ENCODE measurements at places on chromosomes 4 and X. TPM values are rescaled to one million over a fixed set of nuclear protein-coding genes. Genes with fewer than 3 reads are reported as not detected.

Gene EXOC1L
- total RNA-seq: not detected

Gene NEUROG2
- not detected for total RNA-seq

Gene ANKRD50
- 0.15 TPM for total RNA-seq

Gene GAB1
- 0.95 TPM for total RNA-seq

Gene PAGE5
- 1.1 TPM for total RNA-seq

Gene ZMAT1
- 3.2 TPM for total RNA-seq

Gene PTTG2
- total RNA-seq: 0.55 TPM

Gene ARHGAP36
- total RNA-seq: not detected

DNA sequence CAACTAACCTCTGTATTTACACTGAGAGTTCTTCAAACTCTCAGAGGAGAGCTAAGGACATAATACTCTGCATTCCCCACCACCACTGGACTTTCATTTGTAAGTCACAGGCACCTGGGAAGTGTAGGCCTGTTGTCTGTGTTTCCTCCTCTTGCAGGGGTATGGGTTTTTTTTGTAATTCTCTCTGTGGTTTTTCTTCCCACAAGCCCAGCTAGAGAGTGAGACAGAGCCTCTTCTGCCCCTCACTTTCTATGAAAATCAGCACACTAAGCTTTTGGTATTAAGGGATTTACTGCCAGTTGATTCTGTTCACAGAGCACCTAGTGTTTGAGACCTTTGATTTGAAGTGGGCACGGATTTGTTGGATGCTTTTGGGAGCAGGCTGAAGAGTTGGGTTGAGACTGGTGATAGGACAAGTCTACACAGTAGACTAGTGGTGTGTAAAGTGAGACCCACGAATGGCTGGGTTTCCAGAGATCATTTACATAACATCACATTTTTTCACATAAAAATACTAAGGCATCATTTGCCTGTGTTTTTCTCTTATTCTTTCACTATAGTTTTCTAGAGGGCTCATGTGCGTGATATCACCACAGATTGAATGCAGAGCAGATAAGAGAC, 28.9 kb upstream of the WDR17 start:
- DNase-seq: no peak

- no peak for DNase-seq
Measured at GRCh38 chr4:7398104-7398423, 36.7 kb downstream of the PSAPL1 start.

DNA sequence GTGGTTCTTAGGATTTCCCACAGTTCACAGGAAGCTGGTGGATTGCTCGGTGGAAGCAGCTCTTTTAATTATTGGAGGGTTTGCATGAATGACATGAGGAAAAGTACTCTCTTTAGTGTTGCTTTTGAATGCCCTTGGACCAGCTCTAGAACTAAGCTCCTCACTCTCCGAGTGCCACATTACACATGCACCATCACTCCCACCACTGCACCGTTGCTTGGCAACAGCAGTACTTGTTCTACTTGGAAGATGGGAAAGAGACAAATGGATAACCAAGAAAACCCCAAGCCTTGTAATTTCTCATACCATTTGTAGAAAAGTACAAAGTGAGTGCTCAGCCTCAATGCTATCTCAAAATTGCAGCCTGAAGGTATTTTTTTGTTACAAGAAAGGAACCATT, 620.2 kb upstream of the BOD1L1 start:
- no peak for DNase-seq

GRCh38 chr4:61079427-61079826, 120.7 kb upstream of the ADGRL3 start:
- no peak for DNase-seq

GRCh38 chr4:100762738-100763137, 244.9 kb upstream of the EMCN start:
- no peak for DNase-seq

DNA sequence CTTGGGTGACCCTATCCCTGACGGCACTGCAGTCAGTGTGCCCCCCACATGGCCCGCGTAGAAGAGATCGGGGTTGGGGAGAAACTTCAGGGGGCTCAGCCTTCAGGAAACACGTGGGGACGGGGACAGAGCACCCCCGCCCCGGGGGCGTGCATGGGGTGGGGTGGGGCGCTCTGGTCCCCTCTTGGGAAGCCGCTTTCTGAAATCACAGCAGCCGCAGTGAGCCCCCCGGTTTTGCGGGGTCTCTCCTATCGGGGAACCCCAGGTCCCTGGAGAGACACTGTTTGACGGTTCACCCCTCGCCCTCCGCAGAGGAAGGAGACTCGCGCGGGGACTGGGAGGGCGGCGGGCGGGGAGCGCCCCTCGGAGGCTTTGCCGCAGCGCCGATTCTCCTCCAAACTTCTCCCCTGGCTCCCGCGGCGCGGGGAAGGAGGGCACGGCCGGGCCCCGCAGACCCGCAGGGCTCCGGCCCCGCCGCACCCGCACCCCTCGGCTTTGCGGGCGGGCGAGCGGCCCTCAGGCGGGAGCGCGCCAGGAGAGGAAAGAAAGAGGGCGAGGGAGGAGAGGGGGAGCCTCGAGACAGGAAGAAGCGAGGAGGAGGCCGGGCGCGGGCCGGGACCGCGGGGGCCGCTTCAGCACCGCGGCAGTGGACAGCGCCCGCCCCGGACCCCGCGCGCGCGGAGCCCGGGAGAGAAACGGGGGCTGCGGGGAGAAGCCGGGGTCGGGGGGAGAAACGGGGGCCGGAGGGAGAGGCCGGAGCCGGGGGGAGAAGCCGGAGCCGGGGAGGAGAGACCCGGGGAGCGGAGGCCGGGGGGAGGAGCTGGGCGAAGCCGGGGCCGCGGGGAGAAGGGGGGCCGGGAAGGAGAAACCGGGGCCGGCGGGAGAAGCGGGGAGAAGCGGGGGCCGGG, 612 bp downstream of the CPLX1 start:
- DNase-seq: peak; percentile 37

DNA sequence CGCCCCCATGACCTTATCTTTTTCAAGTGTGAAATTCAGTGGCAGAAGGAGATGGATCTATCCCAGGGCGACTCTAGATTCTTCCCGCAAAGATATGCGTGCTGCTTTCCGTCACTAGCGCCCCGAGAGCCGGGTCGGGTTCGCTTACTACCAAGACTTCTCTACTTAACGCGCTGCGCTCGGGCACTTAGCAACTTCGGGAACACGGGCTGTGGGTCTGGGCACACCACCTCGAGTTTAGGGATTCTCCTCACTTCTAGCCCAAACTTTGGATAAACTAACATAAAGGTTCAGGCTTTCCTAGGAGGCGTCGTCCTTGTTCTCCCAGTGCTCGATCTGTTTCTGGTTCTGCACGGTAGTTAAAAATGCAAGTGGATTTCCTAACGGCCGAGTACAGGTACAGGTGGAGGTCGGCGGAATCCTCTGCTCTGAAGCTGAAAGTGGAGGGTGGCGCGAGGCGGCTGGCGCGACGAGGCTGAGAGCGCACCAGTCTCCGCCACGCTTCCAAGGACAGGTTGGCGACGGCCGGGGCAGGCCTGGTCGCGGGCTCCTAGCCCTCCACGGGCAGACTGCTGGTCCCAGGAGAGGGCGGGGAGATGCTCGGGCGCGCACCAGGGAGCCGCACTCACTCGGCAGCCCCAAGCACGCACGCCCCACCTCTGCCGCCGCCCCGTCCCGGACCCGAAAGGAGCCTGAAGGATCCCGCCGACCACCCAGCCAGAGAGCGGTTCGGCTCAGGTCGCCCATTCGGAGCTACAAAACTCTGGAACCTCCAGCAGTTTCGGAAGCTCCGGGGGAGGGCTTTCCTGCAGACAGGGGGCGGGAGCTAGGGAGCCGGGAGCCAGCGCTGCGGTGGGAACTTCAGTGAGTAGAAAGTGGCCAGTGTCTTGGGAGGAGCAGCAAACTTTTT, 100.8 kb upstream of the TENM3 start:
- no peak for DNase-seq

DNA sequence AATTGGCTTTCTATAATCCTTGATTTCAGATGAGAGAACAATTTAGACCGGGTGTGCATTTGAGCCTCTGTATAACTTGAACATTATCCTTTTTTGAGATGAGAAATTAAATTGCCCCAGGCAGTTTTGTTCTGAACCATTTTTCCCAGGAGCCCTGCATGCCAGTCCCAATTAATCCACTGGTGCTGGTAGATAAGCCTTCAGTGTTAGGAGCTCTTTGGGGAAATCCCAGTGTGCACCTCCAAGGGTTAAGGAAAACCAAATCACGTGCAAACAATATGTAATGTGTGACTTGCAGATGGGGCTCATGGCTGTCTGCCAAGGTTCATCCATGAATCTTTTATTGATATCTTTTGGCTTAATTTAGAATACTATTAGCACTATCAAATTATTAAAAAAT, 43.2 kb downstream of the KIT start:
- no peak for DNase-seq

DNA sequence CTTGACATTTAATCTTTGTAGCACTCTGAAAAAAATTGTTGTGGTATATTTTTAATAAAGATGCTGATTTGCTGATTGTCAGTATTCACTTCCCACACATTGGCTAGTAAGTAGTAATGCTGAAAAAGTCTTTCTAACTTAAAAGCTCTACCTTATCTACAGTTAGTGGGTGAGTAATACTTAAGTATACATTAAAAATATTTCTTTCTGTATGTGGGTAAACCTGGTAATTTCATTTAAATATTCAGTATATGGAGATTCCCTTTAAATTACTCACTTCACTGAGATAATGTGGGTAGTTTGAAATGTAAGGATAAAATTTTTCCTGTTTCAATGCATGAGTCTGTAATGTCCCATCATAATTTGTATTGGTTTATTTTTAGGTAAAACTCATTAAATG, 5.6 kb downstream of the TMEM33 start:
- no peak for DNase-seq

- no peak for DNase-seq
Measured at GRCh38 chrX:153537080-153537479, 19.6 kb downstream of the ATP2B3 start.

GRCh38 chr4:147825451-147826287, 93.8 kb downstream of the ARHGAP10 start:
- no peak for DNase-seq

DNA sequence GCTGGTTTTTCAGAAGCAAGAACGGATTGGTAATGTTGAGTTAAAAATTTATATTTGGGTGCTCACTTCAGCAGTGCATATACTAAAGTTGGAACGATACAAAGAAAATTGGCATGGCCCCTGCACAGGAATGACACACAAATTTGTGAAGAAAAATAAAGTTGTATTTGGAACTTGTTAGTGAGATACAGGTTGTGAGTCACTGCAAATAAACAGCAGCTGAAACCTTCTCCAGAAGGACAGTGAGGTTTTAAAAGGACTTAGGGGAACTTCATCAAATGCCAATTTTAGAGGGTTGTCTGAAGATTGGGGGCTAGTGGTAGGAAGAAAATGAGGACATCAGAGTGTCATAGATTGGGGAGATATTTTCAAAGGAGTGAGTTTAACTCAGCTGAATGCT, 79.7 kb upstream of the ELOVL6 start:
- no peak for DNase-seq

GRCh38 chr4:155931634-155932033, 22.0 kb downstream of the CTSO start:
- no peak for DNase-seq

DNA sequence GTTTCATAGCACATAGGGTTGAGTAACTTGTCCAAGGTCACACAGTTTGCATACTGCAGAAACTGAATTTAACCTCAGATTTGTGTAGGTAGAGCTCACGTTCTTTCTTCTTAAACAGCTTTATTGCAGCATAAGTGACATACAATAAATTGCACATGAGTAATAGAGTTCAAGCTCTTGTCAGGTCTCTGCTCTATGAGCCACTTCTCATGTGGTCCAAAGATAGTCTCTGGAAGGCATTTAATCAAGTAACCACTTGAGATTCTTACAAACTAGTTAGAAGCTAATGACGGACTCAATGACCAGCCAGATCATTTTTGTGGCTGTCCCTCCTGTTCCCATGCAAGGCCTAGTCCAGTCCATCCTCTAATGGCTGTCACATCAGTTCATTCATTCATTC, 68.9 kb downstream of the MAOB start:
- no peak for DNase-seq

DNA sequence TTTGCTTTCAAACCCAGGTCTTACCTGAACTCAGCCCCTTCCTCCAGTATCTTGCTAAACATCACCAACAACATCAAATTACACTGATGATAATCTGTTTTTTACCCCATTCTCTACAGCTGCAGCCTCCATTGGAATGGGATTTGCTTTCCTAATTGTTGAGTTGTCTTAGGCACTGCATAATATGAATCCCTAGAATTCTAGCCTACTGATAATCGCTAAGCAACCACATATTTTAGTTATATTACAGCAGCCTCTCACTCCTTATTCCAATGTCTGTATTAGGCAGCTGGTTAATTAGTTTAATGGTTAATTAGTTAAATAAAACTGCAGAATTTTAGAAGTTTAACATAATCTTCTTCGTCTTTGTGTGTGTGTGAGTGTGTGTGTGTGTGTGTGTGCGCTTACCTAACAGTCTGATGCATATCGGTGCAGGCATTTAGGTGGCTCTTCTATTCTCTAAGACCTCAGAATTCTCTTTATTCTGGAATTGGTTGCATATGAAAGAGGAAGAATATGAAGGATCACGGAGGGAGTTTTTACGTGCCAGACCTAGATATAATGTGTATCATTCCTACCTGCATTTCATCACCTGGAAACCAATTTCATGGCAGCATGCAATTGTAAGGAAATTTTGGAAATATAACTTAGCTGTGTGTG, 5.3 kb upstream of the COMMD8 start:
- no peak for DNase-seq

- DNase-seq: peak; percentile 2
Measured at GRCh38 chrX:74421740-74422352, 553 bp downstream of the SLC16A2 start.

DNA sequence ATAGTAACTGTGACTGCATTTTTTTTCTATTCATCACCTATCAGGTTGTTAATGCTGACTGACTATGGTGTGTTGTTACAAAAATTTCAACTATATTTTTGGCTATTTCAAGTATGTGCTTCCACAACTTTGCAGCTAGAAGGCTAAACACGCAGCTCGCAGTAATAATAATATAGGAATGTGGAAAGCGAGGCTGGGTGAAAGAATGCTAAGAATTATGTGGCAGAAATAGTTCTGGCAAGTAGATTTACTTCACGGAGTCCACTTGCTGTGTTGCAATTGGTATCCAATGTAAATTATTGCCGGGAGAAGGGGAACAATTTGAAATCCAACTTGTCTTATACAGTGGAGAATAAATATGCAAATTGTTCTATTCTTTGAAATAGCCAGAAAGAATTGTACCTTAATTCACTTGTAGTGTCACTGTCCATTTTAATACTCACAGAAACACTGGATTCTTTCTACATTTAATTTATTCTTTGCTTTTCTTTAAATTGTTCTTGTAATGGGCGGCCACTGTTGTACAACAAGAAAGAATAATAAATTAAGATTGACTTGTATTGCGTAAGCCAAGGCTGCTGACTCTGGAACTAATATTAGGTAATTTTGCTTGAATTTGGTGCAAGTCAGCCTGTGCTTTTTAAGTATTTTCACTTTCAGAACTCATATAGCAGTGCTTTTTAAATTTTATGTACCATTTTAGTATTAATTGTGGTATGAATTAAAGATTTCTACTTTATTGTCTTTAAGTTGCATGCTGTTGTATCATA, 154.9 kb downstream of the FRMPD4 start:
- no peak for DNase-seq

GRCh38 chrX:10557166-10557565, 63.2 kb downstream of the MID1 start:
- DNase-seq: no peak

GRCh38 chrX:80799584-80799983, 10.1 kb downstream of the BRWD3 start:
- no peak for DNase-seq

- no peak for DNase-seq
Measured at GRCh38 chr4:126513596-126513995, 1119.2 kb upstream of the INTU start.

Data from CD8-positive, alpha-beta memory T cell (primary cell).